ENCODE measurements at places on chromosomes 2 and 18. TPM values are rescaled to one million over a fixed set of nuclear protein-coding genes. Genes with fewer than 3 reads are reported as not detected.

Gene CLEC4F
- total RNA-seq: 3.3 TPM

- H3K27ac ChIP-seq: no peak overlapping the region
- peaks cover 2% of the 10 kb centered on the region for H3K36me3 ChIP-seq
- H3K4me3 ChIP-seq: no peak overlapping the region
- H3K27me3 ChIP-seq: no peaks in the 10 kb centered on the region
These were observed 29.2 kb downstream of the GPC1 start for GRCh38 chr2:240464514-240465241.

DNA sequence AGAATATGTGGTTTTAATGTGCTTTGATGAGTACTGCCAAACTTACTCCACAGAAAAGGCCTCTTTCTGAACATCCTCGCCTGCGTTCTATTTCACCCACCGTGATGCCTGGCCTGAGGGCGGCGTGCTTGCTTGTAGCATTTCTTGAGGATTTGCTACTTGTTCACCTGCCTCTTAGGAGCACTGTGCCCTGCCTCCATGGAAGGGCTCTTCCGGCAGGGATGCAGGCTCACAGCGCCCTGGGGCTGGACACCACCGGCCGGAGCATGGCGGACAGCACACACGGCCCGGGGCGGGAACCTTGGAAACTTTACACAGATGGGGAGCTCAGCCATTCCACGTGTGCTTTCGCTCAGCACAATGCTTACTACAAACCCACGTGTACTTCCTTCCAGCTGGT lies 37.1 kb downstream of the ANO7 start:
- peaks cover 14% of the 10 kb centered on the region for H3K4me1 ChIP-seq
- DNase-seq: no peak
- no peak overlapping the region for H3K27ac ChIP-seq
- H3K27me3 ChIP-seq: no peaks in the 10 kb centered on the region
- peaks cover 20% of the 10 kb centered on the region for H3K36me3 ChIP-seq

DNA sequence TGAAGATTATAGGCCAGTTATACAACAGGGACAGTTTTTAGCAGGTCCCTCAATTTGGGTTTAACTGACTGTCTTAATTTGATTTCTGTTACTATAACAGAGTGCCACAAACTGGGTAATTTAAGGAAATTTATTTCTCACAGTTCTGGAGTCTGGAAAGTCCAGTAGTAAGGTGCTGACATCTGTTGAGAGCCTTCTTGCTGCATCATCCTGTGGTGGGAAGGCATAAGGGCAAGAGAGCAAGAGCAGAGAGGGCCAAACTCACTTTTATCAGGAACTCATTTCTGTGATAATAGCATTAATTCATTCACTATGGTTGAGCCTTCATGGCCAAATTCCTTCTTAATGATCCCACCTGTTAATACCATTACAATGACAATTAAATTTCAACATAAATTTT lies 36.5 kb downstream of the DIS3L2 start:
- no peaks in the 10 kb centered on the region for H3K36me3 ChIP-seq
- H3K4me3 ChIP-seq: no peak overlapping the region
- H3K27me3 ChIP-seq: no peaks in the 10 kb centered on the region
- DNase-seq: no peak
- no peaks in the 10 kb centered on the region for H3K4me1 ChIP-seq

- no peak for DNase-seq
- no peak overlapping the region for H3K27ac ChIP-seq
- no peak overlapping the region for H3K4me3 ChIP-seq
- no peaks in the 10 kb centered on the region for H3K36me3 ChIP-seq
These were observed 726.5 kb downstream of the SLC4A3 start for GRCh38 chr2:220353897-220354296.

- no peak overlapping the region for H3K4me3 ChIP-seq
- no peaks in the 10 kb centered on the region for H3K27me3 ChIP-seq
- DNase-seq: no peak
- no peaks in the 10 kb centered on the region for H3K36me3 ChIP-seq
- no peaks in the 10 kb centered on the region for H3K4me1 ChIP-seq
- H3K27ac ChIP-seq: no peak overlapping the region
These were observed 9.1 kb upstream of the TMX3 start for GRCh38 chr18:68724021-68724420.

DNA sequence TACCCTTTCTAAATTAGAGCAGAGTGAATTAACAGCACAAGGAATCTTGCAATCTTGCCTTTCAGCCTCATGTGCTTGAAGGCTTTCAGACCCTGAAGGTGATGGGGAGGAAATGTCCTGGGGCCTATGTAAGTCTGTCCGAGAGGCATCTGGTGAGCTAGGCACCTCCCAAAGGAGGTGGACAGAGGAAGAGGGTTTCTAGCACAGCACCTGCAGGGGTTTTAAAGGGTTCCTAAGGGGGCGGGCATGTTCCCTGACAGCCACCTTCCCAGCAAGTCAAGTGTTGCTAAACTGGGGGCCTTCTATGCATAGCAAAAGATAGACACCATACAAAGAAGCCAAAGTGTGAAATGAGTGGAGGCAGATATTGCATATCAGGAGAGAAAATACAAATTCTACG lies 88.5 kb downstream of the CDH2 start:
- H3K4me1 ChIP-seq: peaks cover 30% of the 10 kb centered on the region
- DNase-seq: no peak
- no peak overlapping the region for H3K27ac ChIP-seq
- H3K4me3 ChIP-seq: no peak overlapping the region
